ENCODE measurements at places on chromosomes 16 and 17. TPM values are rescaled to one million over a fixed set of nuclear protein-coding genes. Genes with fewer than 3 reads are reported as not detected.

The CD300A gene
- total RNA-seq: 52.0 TPM

The TPSD1 gene
- total RNA-seq: 0.54 TPM

The PDPK1 gene
- 21.5 TPM for total RNA-seq

GRCh38 chr17:48625495-48626244 is 488 bp downstream of the HOXB9 start:
- DNase-seq: peak; percentile 36

DNA sequence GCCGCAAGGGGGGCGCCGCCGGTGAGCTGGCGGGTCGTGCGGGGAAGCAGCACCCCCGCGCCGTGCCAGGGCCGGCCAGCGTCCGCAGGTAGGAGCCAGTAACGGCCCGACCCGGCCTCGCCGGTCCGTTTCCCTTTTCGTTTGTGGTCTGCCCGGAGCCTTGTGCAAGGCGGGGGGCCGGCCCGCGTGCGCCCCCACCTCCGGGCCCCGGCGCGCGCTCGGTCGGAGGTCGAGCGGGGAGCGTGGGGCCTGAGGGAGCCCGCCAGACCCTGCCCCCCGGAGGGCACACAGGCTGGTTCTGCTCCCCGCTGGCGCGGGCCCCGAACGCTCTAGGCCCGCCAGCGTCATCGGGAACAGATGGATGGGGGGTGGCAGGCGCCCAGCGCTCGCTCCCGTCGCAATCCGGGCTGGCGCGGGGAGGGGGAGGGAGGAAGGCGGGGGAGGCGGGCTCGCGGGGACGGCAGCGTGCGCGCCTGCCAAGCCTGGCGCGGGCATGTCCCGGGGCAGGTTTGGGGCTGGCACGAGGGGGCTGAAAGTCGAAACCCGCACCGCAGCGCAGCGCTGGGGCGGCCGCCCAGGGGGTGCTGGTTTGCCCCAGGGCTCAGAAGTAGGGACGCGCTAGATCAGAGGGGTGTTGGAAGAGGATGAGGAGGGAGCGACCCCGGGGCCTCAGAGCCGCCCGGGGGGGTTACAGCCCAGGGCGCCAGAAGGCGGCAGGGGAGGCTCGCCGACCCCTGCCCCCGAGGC is 1.5 kb upstream of the GSE1 start:
- peak; percentile 87 for DNase-seq

DNA sequence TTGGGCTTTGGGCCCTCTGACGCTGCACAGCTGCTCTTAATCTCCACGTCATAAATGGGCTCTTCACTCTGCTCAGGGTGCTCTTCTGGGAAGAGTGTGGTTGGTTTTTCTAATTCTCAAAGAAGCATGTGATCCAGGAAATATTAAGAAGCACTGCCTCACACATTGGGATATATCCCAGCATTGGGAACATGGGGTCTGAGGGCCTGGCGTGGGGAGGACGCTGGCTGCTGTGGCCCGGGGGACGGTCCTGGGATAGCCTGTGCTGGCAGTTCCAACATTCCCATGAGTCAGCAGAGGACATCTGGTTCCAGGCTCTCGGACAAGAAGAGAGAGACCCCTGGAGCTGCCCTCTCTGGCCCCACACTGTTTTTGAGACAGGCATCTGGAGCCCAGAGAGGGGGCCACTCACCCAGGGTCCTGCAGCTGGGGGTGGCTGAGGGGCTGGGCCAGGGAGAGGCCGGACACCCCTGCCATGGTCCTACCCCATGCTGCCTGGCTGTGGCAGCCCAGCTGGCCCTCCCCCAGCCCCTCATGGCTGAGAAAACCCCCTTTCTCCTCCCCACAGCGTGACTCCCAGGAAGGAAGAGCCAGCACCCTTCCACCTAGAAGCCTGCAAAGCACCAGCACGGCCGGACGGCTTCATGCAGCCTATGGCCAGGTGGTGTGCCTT is 58.8 kb downstream of the NT5M start:
- no peak for DNase-seq

The CLCN7 gene
- total RNA-seq: 134 TPM

DNA sequence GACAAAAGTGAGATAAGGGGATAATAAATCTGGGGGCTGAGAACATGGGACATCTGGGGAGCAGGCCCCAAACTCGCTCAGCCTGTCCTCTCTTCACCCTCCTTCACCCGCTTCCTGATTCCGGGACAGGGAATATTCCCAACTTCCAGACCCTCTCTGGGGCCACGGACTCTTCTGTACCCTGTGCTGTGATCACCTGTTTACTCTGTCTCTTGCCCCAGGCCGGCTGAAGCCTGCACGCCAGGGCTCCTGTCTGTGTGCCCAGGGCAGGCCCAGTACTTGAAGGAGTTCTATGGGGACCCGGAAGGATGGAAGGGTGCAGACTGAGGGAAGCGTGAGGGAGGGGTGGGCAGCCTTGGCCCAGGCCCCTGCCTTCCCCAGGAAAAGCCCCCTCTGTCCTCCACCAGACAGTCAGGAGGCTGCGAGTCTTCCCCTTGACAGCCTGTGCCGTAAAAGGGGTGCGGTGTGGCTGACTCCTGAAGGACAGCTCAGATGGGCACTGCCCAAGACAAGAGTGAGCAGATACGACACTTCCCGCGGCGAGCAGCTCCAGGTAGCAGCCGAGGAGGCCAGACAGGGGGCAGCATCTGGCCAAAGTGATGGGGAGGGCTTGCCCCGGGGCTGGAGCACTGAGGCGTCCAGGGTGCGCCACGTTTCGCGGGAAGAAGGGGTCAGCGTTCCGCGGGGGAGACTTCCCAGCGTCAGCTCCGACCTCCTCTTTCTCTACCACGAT is 1.0 kb upstream of the CCNF start:
- no peak for DNase-seq

GRCh38 chr17:79616801-79617200 is 6.0 kb upstream of the RBFOX3 start:
- no peak for DNase-seq

DNA sequence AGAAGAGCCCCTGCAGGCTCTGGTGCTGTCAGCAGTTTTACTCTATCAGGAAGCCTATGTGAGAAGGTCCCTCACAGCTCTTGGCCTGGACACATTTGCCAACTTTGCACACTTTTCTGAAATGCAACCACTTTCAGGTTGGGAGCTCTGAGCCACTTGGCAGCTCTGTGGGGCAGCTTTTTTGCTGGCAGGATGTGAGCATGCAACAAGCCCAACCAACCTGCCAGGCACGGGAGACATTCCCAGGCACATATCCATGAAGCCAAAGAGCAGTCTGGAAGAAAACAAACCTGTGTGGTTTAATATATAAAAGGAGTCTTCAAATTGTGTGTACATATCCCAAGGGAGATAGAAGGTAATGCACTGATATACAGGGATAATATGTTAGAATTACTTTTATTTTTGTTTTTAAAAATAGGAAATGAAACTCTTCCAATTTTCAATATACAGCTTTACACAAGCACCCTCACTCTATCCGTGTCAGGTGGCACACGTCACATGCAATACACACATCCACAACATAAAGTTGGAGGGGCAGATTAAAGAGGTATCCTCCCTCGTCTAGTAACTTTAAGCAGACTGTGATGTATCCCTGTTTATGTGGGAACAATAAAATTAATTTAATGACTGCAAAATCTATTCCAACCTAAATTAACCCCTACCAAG is 57.4 kb upstream of the COX10 start:
- no peak for DNase-seq

The SLC5A2 gene
- total RNA-seq: 0.81 TPM

The NFAT5 gene
- total RNA-seq: 21.3 TPM

The CCDC182 gene
- total RNA-seq: not detected

The TOP2A gene
- 2.4 TPM for total RNA-seq

GRCh38 chr17:42526031-42526444 is 10.0 kb upstream of the NAGLU start:
- no peak for DNase-seq

GRCh38 chr16:2919511-2920255 is 8.0 kb downstream of the FLYWCH1 start:
- DNase-seq: peak; percentile 58

DNA sequence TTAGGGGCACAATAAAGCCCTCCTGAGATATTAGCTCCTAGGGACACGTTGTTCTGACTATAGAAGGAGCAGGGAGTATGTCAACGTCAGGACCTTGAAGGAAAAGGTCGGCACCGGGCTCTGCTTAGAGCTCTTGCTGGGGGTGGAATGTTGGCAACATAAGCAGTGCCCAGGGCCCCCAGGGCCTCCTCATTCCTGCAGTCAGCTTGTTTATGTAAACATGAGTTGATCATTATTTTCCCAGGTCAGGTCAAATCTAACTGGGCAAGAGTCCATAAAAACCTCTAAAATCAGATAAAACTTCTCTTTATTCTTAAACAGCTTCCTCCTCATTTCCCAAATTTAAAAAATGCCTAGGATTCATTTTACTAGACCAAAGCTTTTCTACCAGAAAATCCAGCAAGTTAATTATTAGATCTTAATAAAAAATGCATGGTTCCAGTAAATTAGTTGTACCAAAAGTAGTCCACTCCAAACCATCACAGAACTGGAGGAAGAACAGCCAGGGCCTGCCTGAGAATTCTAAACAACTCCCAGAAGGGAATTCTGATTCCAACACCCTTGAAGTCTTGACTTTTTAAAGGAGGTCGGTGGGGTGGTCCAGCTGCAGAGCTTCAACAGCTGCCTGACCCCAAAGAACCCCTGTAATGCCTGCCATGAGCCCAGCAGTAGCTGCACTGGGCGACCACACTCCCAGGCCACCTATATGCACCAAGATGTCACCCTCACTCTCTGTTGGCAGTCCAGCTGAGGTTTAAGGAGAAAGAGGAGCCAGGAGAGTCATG is 54.3 kb downstream of the AMFR start:
- no peak for DNase-seq

- peak; percentile 72 for DNase-seq
Measured at GRCh38 chr16:31331141-31331764, 23.7 kb upstream of the ITGAX start.

DNA sequence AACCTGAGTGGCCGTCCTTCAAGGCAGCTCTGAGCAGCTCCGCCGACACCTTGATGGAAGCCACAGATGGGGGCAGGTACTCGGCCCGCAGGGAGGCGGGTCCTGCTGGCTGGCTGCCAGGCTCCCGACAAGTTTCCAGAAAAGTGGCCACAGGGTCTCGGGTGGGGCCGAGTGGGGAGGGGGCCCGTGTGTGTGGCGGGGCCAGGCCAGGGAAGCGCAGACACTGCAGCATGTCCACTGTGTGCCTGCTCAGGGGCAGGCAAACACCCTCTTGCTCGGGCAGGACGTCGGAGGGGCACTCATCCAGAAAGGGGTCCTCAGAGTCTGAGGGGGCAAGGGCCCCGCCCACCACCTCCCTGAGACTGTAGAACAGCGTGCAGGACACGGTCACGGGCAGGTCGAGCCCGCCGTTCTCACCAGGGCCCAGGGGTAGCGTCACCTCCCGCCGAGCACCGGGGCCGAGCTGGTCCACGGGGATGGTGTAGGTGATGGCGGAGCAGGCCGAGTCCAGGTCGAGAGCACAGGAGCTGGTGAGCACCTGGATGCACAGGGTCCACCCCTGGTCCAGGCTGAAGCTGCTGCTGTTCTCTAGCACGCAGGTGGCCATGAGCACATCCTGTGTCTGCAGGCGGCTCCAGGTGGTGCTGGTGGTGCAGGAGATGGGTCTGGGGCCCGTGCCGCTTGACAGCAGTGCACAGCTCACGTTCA is 5.1 kb downstream of the FAAP100 start:
- no peak for DNase-seq

GRCh38 chr17:2064147-2064489 is 9.2 kb downstream of the HIC1 start:
- no peak for DNase-seq

GRCh38 chr16:56643080-56643778 is 4.8 kb downstream of the MT1A start:
- no peak for DNase-seq

GRCh38 chr16:17444658-17445057 is 26.1 kb downstream of the XYLT1 start:
- DNase-seq: no peak

GRCh38 chr16:80552277-80552676 is 11.5 kb downstream of the DYNLRB2 start:
- DNase-seq: no peak

DNA sequence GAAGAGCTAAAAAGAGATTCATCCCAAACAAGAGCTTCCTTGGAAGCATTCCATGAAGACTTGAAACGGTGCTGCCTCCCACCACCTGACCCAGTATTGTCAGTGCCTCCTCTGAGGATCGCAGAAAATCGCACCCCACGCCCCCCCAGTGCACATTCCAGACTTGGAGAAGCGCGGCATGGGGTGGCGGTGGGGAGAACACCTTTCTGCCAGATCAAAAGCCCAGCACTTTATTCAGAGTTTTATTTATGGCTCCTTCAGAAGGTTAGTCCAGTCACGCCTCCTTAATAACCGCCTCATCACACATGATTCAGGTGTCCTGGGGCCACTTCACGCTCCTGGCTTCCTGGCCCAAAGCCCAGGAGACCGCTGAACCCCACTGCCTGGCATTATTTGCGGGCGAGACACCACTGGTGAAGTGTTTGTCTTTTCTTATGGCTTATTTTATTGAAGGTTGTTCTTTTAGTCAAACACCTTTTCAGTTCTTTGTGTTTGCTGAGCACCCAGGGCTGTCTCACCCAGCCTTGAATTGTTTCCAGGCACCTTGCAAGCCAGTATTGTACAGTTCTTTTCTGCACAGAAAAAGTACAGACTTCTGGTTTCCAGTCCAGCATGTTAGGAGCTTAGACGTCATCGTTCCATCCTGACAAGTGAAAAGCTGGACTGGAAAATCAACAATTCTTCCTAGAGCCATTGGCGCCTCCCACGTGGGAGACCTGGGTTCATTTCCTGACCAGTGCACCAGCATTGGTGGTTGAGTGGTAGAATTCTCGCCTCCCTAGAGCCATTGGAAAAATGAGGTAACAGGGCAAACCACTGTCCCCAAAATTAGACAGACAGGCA is 79.6 kb upstream of the CACNG5 start:
- DNase-seq: no peak

- DNase-seq: no peak
Measured at GRCh38 chr17:12917399-12917798, 100.4 kb downstream of the ELAC2 start.

DNA sequence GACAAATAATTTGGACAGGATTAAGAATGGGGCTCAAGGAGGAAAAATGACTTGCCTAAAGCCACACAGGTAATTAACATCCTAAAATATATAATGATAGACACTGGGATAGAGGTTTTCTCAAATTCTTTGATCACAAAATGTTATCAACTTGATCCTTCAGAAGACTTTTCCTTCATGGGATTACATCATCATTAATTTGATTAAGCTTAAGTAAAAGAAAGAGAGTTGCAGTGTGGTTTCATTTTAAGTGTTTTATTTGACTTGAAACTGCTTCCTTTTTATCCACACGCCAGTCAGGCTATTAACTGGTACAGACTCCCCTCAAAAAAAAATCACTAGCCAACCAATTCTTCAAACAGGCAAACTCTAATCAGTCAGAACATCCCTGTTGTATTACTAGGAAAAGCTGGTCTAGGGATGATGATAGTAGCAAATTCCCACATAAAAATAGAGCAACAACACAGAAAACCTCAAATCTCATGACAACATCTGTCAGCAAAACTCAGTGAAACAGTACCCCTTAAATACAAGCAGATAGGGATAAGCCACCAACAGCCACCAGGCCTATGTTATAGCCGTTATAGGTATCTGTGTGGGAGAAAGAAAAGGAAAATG is 32.5 kb downstream of the AKAP10 start:
- no peak for DNase-seq

The HYDIN gene
- 0.27 TPM for total RNA-seq

All from hematopoietic multipotent progenitor cell (in vitro differentiated cells).